Amygdala (tissue), 56 donors: ENCODE measurements at places on chromosomes 7 and 10.

- DNase-seq = no peak
Measured at GRCh38 chr10:53430127-53430891, 657.7 kb upstream of the MBL2 start.

DNA sequence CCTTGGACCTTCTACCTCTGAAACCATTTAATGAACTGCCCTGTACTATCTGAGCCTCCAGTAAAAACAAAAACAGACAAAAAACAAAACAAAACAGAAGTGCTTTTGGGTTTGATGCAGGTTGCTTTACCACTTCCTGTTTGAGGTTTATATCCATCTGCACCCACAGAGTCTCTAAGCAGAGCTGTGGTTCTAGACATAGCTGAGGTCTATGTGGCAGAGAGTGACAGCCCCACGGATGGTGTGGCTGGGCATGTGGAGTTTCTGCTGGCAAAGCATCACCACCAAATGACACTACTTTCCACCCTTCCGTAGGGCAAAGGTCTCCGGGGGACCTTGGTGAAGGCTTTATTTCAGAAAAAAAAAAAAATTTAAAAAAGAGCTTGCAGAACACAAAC, 754.2 kb downstream of the GRID1 start:
- no peak for DNase-seq

DNA sequence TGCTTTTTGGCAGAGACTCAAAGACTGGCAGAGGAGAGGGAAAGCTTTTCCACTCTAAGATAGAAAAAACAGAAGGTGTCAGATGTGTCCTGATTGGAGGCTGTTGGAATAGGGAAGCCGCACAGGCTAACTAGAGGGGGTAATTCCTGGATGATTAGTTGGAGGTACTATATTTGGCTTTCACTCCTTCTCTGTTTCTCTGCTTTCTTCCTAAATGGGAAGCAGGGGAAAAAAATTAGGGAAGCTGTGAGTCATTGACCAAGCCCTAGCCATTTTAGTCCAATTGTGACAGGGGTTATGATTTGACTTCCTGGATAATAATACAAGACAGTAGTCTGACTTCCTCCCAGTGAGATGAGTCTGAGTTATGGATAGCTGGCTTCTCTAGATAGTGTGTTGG, 475.2 kb upstream of the CELF2 start:
- no peak for DNase-seq

- DNase-seq = no peak
Measured at GRCh38 chr7:46071601-46072000, 150.5 kb upstream of the IGFBP3 start.

- DNase-seq = no peak
Measured at GRCh38 chr7:26705567-26705966, 158.8 kb downstream of the SKAP2 start.

- no peak for DNase-seq
Measured at GRCh38 chr7:41992881-41993867, 243.8 kb downstream of the GLI3 start.

DNA sequence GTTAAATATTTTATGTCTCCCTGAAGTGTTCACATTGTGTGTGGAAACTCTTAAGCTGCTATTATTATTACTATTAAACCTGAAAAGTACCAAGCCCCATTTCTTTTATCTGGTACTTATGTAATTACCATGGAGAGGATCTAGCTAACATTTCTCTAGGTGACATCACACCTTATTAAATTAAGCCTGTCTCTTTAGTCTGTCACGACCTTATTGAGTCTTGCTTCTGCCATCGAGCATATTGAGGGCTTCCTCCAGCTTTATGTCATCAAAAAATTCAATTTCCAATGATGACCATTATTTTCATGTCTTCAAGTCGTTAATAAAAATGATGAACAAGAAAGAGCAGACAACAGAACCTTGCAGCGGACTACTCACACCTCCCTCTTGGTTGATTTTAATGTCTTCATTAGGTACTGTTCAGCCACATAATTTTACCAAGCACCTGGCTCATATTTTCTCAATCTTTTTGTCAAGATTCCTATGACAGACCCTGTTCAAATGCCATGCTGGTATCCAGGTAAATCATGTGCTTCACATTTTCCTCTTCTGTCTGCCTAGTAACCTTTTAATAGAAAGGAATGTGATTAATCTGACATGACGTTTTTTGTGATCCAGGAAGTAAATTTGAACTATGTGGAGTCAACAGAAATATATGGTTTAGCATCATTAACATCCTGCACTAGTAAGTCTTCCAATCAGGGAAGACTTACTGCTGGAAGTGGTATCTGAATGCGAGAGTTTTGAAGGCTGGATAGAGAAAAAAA, 556.7 kb downstream of the SORCS3 start:
- DNase-seq = no peak

- DNase-seq = no peak
Measured at GRCh38 chr7:139065323-139065722, 29.5 kb upstream of the ZC3HAV1L start.

GRCh38 chr10:110355141-110355831, 50.6 kb upstream of the SMNDC1 start:
- DNase-seq = no peak

- no peak for DNase-seq
Measured at GRCh38 chr7:48971173-48971572, 46.8 kb downstream of the CDC14C start.

DNA sequence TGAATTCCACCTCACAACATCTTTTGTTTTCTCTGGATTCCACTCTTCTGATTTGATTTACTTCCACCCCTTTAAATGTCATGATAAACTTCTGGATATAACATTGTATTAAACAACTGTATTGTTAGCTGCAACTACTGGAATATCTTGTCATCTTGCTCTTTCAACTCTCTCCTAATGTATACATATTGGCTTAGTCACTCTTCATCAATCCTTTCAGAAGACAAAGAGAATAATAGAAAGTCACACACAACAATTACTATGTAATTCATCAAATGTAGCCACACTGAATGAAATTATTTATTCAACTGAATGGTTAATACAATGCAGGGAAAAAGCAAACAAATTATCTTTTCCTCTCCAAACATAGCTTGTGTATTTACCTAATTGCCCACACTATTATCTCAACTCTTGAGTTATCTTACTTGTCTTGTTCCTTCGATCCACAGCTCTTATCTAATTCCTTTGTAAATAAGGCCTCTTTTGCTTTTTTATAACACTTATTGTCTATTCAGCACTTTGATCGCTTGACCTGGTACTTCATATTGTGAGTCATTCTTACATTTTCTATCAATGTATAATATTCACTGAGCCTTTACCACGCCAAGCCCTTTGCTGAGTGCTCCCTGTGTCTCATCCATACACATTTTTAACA, 16.7 kb downstream of the SEMA3A start:
- DNase-seq = no peak

DNA sequence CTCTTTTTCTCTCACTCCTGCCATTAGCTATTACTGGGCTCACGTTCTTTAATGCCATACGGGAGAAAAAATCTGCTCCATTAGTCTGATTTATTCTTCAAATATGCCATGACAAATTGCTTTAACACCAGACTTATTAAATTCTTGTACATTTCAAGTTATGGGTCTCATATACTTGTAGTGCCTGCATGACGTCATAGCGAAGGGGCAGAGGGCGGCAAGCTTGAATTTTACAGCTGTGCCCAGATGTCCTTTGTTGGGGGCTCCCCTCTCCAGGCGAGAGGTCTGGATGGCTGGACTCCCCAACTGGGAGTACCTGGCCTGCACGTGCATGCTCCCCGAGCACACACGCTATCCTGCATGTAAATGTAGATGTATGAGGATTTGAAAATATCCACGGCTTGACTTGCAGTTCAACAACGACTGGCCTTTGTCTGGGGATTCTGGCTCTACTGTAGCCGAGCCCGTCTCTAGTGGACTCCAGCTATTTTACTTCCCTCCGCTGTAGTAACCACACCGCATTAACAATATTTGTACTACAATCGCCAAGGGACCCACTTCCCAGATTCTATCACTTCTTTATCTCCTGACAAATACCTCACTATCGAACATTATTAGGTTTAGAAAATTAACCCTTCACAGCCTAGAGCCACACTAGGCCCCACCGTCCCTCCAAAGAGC, 79.5 kb downstream of the EBF3 start:
- no peak for DNase-seq

- no peak for DNase-seq
Measured at GRCh38 chr10:108721874-108722273, 1201.4 kb downstream of the XPNPEP1 start.

GRCh38 chr10:21174715-21175495, 277.8 kb upstream of the NEBL start:
- DNase-seq = no peak

GRCh38 chr7:28135315-28135714, 45.3 kb downstream of the JAZF1 start:
- no peak for DNase-seq

- no peak for DNase-seq
Measured at GRCh38 chr7:152313217-152313616, 122.6 kb downstream of the KMT2C start.

DNA sequence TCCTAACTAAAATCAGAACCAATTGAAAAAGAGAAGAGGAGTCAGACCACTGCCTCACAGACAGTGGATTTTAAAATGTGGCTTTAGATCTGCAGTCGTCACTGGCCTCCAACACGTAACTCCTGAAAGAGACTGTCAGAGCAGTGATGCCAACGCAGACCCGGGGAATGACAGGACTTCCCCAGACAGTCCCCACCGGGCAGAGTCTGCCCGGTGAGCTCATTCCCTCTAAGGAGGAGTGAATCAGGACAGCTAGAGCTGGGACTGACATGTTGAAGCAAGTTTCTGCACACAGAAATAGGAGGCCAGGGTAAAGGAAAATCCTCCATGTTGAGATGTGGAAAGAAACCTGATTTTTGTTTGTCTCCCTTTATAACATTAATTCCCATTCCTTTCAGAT, 105.0 kb downstream of the TES start:
- no peak for DNase-seq

- DNase-seq = no peak
Measured at GRCh38 chr10:89702121-89702480, 711 bp downstream of the KIF20B start.

GRCh38 chr7:10677211-10677610, 296.5 kb upstream of the PHF14 start:
- DNase-seq = no peak

GRCh38 chr7:156475666-156476065, 164.9 kb upstream of the RNF32 start:
- DNase-seq = no peak

DNA sequence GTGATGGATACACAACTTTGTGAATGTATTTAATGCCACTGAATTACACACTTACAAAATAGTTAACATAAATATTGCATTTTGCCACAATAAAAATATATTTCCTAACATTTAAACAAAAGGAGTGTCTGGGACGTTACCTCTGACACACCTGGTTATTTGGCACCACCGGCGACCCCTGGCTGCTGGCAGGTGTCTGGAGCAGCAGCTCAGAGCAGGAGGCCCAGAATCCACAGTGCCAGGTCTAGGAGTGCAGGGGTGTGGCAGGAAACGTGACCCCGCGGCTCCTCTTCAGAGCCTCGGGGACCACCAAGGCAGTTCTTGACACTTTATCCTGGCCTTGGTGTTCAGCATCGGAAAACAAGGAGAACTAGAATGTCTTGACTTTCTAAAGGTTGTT, 46.3 kb downstream of the MGMT start:
- no peak for DNase-seq

GRCh38 chr7:107501593-107501992, 31.7 kb downstream of the GPR22 start:
- no peak for DNase-seq

DNA sequence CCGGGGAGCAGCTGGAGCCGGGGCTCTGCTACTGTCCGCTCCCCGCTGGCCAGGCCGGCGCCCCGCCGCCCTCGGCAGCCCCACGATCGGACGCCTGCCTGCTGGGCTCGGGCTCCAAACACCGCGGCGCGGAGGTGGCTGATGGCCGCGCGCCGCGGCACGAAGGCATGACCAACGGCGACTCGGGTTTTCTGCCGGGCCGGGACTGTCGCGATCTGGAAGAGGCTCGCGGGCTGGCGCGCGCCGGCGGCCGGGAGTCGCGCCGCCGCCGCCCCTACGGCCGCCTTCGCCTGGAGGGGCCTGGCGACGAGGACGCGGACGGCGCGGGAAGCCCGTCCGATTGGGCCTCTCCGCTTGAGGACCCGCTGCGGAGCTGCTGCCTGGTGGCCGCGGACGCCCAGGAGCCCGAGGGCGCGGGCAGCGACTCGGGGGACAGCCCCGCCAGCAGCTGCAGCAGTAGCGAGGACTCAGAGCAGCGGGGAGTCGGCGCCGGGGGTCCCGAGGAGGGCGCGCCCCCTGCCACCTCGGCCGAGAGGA, 570 bp downstream of the TBC1D12 start:
- DNase-seq = peak; percentile 47

DNA sequence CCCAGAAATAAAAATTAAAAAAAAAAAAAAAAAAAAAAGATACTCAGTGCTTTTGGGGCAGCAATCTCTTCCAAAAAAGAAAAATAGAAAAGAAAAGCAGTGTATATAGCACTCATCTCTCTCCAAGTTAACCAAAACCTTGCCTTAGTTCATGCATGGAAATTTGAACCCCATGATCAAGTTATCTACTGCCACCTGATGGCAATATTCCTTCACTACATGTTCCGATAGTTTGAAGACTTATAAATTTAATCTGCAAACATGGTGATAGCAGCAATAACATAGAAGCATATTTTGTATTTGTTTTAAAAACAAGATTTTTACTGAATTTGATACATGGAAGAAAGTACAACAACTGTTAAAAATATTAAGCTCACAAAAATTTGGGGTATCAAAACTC, 48.6 kb upstream of the SLIT1 start:
- DNase-seq = no peak

DNA sequence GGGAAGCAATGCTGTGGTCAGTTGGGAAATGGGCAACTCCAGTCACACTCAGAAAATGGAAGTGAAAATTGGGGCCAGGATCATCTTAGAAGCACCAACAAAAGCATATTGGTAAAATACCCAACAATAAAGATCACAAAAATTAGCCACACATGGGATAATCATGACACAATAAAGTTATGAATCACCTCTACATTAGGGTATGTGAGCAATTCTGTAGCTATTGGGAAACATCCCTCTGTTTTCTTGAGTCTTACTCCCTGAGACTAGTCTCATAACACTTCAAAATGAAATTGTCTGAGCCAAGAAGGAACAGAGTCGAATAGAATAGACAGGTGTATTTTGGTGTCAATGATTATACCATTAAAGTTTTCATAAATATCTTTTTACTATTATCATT, 178.3 kb downstream of the DYNC1I1 start:
- DNase-seq = no peak

DNA sequence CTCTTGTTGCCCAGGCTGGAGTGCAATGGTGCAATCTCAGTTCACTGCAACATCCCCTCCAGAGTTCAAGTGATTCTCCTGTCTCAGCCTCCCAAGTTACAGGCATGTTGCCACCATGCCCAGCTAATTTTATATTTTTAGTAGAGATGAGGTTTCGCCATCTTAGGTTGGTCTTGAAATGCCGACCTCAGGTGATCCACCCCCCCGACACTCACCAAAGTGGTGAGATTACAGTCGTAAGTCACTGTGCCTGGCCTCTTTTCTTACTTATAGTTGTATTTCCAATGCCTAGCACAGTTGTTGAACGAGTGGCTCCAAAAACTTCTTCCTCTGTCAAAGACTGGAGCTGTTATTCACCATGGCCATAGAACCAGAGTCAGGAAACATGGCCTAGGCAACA, 6.7 kb downstream of the RNF216 start:
- DNase-seq = no peak
